SHP77 (cell line): ENCODE measurements at places on chromosomes 1 and 21.

DNA sequence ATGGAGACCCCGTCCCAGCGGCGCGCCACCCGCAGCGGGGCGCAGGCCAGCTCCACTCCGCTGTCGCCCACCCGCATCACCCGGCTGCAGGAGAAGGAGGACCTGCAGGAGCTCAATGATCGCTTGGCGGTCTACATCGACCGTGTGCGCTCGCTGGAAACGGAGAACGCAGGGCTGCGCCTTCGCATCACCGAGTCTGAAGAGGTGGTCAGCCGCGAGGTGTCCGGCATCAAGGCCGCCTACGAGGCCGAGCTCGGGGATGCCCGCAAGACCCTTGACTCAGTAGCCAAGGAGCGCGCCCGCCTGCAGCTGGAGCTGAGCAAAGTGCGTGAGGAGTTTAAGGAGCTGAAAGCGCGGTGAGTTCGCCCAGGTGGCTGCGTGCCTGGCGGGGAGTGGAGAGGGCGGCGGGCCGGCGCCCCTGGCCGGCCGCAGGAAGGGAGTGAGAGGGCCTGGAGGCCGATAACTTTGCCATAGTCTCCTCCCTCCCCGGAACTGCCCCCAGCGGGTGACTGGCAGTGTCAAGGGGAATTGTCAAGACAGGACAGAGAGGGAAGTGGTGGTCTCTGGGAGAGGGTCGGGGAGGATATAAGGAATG lies 505 bp downstream of the LMNA start:
- no peak for DNase-seq

DNA sequence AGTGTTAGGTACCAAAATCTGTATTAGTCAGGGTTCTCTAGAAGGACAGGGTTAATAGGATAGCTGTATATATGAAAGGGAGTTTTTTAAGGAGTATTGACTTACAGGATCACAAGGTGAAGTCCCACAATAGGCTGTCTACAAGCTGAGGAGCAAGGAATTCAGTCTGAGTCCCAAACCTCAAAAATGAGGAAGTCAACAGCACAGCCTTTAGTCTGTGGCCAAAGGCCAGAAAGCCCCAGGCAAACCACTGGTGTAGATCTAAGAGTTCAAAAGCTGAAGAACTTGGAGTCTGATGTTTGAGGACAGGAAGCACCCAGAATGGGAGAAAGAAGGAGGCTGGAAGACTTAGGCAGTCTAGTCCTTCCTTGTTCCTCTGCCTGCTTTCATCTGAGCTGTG lies 487.5 kb upstream of the CHRM3 start:
- DNase-seq: no peak

DNA sequence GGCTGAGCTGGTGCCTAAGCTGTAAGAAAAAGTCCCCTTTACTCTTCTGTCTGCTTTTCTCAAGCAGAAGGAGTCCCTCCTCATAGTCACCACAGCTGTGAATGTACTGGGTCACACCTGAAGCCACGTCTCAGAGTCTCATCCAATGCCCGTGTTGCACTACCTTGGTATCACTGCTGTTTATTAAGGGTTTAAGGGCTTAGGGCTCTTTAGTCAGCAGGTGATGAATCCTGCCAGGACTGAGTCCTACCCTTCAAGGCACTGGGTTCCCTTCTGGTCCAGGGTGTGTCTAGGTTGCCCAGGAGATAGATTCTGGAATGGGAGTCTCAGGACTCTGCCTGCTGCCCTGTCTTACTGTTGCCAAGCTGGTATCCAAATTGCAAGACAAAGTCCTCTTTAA lies 33.4 kb upstream of the ROR1 start:
- DNase-seq: no peak

DNA sequence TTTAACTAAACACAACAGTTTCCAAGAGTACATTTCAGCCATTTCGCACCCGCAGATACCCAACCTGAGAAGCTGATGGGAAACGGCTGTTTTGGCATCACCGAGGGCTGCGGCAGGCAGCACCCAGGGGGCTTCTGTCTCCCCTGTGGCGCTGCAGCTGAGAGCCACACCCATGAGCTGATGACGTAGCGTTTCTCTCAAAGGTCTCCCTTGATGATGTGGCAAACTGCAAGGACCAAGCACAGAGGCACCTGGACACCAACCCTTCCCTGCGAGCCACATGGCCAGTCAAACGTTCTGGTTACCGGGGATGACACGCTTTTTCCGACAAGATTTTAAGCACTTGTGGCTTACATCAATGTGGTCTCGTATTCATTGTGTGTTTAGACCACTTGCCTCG lies 150.8 kb upstream of the ERG start:
- DNase-seq: no peak

DNA sequence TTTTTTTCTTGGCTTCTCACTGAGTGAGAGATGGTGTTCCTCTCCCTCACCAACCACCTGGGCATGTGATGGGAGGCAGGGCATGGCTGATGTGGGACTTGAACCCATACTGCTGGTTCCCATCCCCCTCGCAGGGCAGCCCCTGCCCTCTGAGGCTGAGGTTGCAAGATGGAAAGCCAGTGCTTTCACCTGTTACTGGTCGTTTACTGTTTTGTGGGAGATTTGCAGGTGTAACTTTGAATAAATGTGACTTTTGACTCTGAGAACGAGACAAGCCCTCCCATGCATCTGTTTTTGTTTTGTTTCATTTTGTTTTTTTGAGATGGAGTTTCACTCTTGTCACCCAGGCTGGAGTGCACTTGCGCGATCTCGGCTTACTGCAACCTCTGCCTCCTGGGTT lies 21.6 kb downstream of the C1orf167 start:
- DNase-seq: no peak
